AG09309 (cell line): ENCODE measurements at places on chromosomes 4 and X.

DNA sequence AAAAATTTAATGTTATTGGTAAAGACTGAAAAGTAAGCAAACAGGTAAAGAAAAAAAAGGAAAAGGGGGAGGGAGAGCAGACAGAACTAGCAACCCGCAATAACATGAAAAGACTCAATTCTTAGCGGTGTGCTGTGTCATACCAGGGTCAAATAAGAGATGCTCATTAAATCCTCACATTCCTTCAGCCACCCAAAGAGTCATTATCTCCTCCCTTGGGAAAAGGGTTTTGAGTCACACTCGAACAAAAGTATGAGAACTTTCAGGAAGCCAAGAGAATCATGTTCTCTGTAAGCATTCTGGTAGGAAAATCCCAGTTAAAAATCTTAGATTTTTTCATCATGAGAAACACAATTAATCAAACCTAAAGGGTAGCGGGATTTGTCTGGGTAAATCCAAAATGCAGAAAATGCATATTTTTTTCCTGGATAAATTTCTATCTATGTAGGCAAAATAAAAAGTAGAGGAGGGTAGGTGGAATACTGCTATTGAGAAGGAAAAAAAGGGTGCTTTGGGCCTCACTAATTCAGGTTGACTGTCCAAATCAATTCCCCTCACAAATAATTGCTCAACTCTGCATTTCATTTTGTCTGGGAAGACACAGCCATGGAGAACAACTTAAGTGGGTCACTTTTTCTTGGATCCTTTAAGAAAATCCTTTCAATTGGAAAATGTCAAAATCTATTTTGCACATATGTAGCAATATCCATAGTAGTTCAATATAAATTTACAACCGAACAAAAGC, 23.2 kb downstream of the TNIP3 start:
- DNase-seq, result peak; percentile 91

DNA sequence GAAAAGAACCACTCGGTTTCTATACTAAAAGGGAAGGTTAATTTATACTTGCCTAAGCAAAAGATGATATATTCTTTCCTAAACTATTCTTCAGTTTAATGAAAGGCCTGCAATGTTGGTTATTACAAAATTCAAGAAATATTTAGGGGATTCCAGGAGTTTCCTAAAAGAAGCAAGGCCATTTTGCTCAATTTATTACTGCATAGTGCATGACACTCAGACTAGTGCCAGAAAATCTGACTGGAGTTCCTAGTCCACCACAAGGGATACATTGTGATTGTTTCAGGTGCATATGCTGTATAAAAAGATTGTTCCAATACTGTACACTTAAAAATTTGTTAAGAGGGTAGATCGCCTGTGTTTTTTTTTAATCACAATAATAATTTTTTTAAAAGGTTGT, 78.7 kb downstream of the CAPN6 start:
- DNase-seq, result no peak

- no peak for DNase-seq
Observed at GRCh38 chr4:7062816-7063215, 5.0 kb downstream of the GRPEL1 start.

- DNase-seq, result no peak
Observed at GRCh38 chrX:148542481-148543255, 42.3 kb downstream of the AFF2 start.

DNA sequence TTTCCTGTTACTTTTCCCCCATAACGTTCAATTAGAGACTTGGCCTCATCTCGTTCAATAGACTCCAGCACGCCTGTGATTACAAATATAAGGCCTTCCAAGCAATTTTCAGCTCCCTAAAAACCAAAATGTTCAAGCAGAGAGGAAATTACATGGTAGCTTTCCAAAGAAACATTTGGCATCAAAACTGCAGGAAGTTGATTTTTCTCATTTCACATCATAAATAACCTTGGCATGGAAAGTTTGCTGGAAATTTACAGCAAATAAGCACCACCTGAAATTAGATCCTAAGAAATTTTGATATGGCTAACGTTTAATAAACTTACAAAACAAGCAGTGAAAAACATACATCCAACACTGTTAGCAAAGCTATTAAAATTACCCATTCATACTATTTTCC, 53.3 kb downstream of the RFC1 start:
- no peak for DNase-seq

DNA sequence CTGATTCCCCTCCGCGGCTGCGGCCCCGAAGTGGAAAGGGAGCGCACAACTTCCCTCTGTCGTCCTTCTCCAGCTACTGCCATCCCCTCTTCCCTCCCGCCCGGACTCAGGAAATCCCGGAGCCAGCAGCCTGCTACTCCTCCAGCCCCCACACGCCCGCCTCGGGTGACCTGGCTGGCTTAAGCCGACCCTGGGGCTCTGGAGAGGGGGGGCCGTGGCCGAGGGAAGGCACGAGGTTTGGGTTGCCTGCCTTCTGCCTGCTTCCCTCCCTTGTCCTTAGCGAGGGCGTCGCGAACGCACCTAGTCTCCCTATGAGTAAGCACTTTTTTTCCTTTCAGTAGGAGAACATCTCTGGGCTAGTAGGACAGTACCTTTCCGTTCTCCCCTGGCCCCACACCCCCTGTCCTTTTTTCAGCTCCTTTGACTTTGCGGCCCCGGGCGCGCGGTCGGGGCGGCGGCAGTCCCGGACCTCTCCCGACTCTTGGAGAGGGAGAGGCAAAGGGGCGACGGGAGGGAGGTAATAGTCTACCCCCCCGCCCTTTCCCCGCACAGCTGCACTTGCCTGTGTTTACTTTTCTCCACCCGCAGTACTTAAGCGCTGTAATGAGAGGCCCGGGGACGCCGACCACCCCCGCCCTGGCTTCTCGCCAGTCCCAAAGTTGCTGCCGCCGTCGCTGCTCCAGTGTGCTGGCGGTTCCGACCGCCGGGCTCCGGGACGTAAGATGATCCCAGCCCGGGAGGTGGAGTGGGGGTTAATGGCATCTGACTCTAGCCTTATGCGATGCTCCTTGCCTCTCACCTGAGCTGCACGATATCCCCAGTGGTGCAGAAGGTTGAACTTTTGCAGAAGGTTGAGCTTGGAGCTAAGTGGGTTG, 868 bp downstream of the PLS3 start:
- no peak for DNase-seq

- no peak for DNase-seq
Observed at GRCh38 chrX:75226280-75226679, 47.6 kb upstream of the UPRT start.

GRCh38 chr4:101501421-101501820, 154.1 kb upstream of the PPP3CA start:
- DNase-seq, result no peak

GRCh38 chrX:20571611-20572010, 304.9 kb upstream of the RPS6KA3 start:
- DNase-seq, result no peak

- no peak for DNase-seq
Observed at GRCh38 chr4:7060346-7061150, 7.3 kb downstream of the GRPEL1 start.

DNA sequence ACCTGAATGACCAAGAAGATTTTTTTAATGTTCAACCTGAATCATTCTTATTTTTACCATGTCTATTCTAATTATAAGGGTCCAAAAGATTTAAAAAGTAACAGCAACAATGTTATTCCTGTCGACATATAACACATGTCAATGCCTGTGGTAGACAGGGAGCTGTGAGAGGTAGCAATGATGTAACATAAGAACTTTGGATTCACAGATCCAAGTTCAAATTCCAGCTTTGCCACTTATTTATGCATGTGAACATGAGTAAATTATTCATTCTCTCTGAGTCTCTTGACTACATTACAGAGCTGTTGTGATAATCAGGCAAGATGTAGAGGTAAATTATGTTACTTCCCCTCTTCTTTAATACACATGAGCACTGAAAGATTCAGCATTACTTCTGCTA, 54.5 kb downstream of the KLHL8 start:
- DNase-seq, result no peak

DNA sequence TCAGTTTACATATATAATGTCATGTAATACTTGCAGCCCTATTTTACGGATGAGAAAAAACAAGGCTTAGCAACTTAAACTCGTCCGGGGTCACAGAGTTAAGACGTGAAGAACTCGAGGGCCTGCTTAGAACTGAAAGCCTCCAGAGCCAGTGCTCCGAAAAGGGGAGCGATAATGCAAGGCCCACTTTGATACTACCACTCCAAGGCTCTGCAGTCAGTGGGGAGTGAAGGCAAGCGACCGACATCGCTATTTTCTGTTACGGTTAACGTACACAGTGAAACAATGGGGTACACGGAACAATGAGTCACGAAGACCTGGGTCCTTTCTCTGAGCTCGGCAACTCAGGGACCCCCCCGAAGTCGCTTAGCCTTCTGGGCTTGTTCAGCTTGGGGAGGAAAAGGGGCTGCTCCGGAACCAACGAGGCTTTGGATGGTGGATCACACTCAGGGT, 965 bp downstream of the PPA2 start:
- no peak for DNase-seq
